ENCODE measurements at places on chromosomes 1 and 21.

- DNase-seq, result no peak
Measured at GRCh38 chr21:24372506-24372905, 1234.8 kb downstream of the MRPL39 start.

- DNase-seq, result no peak
Measured at GRCh38 chr1:230332061-230332460, 94.1 kb downstream of the PGBD5 start.

GRCh38 chr1:154755858-154756730 lies 114.0 kb downstream of the KCNN3 start:
- DNase-seq, result peak; percentile 49

- DNase-seq, result no peak
Measured at GRCh38 chr21:34974162-34974981, 74.7 kb downstream of the RUNX1 start.

GRCh38 chr1:108114033-108114599 lies 86.0 kb downstream of the SLC25A24 start:
- DNase-seq, result no peak

DNA sequence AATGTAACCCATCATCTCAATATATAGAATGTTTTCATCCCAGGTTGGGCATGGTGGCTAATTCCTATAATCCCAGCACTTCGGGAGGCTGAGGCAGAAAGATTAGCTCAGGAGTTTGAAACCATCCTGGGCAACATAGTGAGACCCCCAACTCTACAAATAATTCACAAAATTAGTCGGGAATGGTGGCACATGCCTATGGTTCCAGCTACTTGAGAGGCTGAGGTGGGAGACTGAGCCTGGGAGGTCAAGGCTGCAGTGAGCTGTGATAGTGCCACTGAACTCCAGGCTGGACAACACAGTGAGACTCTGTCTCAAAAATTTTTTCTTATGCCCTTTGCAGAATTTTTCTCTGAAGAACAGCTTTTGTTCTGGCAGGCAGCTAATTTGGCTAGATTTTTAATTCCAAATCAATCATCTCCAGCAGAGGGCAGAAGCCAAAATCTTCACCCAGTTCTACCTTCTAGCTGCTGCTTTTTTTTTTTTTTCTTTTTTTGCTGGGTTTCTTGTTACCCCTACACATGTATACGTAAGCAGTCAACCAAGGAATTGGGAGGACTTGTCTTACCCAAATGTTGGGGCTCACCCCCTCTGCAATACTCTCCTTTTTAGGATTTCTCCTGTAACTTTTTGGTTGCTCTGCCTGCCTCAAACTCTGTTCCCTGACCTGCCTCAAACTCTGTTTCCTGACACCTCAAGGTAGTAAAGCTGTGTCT lies 2.7 kb upstream of the RAD54L start:
- no peak for DNase-seq

DNA sequence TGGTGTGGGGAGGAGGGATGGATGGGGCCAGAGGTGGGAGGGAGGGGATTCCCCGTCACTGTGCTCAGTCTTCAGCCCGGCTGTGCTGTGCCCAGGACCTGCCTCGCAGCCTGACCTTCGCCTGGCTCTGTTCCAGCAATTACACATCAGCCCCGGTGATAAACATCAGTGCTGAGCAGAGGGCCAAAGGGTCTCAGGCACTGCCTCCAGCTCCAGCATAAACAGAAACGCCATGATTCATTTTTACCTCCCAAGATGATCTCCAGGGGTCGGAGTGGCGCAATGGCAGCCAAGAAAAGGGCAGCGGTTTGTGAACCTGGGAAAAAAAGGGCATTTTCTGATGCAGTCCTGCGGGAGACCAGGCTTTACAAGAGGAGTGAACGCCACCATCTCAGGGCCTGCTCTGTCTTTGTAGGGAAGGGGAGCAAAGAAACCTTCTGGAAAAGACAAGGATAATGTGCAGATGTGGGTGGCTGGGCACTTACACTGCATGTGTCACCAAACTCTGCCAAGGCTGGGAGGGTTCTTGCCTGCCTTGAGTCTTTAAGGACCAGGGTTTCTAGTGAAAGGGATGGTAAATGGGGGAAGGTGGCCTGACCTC lies 28.1 kb downstream of the SHISA4 start:
- no peak for DNase-seq

DNA sequence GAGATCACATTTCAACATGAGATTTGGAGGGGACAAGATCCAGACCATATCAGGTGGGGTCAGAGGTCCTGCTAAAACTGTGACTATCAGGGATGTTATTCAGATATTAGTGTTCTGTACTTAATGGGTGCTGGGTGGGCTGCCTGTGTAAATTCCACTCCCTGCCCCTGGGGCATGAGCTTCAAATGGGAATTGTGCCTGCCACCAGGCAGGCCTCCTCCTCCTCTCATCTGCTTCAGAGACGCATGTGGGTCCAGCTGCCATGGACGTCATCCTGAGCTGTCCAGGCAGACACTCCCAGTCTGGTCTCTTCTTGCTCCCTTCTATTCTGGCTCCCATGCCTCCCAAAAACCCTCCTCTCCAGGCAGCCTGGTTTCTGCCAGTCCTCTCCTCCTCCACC lies 10.4 kb downstream of the QSOX1 start:
- no peak for DNase-seq

DNA sequence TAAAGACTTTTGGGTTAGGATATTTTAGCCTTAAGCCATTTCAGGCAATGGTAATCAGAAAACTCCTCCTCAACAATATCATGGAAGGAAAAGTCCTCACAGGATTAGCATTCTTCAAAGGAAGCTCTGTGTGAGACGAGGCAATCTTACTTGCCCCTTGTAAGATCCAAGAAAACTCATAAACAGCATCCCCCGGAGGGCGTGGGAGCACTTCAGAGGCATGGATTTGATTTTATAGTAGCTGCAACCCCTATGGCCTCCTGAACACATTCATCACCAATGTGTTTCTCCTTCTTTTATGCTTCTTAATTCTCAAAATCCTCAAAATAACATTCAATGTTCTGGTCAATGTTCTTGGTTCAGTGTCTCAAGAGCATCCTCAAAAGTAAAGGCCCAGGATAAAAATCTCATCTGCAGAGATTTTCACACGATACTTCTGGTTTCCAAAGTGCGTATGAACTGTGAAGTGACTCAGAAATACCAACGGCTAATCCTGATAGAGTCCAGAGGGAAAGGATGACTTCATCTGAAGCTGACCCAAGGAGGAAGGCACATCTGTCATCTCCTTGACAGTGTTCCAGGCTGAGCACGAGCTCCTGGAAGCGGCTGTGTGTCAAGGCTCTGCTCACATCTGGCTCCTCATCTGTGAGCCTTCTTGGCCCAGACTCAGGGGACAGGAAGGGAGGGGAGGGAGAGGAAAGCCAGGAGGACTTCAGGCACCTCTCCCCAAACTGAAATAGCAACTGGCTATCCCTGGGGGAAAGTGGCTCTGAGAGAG lies 49.3 kb upstream of the PSEN2 start:
- peak; percentile 96 for DNase-seq

DNA sequence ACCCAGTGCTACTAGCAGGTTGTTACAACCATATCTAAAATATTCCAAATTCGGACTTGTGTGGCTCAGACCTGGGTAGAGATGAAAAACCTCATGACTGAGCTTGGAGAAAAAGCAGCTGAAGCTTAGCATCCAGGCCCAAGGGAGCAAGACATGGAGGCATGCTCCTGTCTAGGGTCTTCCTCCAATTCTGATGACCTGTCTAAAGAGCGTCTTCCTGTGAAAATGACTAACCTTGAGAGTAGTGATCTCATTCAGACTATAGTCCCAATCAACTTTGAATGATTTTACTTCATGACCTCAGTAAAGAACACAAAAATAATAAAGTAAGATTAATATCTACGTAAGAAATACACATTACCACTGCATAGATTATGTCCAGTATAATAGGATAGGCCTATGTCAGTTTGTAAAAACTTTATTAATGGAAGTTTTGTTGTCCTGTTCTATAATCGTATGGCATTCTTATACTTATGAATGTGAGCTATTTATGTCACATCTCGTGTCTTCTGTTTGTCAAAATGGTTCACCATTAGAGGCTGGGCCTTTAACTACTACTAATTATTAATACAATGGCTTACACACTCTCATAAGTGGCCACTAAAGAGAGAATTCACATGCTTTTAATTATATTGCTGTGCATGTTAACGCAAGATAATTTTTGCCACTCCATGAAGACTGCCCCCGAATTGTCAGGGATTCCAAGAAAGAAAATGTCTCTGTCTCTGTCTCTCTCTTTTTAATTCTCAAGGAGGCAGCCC lies 201.3 kb downstream of the NCAM2 start:
- no peak for DNase-seq

DNA sequence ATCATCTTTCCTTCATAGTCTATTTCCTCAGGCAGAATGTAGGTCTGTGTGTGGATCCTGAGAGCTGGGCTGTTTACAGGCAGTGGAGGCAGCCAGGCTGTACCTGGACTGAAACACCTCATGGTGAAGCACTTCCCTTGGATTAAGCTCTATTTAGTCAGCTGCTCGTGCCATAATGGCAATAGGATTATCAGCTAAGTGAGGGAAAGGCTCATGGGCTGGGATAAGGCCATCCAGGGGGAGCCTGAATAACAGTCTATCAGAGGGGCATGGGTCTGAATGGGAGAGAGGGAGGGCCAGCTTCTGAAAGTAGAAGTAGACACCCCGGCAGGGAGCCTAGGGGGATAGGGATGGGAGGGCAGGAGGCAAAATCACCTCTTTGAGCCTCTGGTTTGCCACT lies 8.3 kb downstream of the RNASEL start:
- DNase-seq, result no peak

All from GM04503 (cell line).